Astrocyte of the spinal cord (primary cell): ENCODE measurements at places on chromosomes 7 and 10.

- no peak for DNase-seq
Measured at GRCh38 chr10:46541017-46541661, 15.3 kb downstream of the GPRIN2 start.

DNA sequence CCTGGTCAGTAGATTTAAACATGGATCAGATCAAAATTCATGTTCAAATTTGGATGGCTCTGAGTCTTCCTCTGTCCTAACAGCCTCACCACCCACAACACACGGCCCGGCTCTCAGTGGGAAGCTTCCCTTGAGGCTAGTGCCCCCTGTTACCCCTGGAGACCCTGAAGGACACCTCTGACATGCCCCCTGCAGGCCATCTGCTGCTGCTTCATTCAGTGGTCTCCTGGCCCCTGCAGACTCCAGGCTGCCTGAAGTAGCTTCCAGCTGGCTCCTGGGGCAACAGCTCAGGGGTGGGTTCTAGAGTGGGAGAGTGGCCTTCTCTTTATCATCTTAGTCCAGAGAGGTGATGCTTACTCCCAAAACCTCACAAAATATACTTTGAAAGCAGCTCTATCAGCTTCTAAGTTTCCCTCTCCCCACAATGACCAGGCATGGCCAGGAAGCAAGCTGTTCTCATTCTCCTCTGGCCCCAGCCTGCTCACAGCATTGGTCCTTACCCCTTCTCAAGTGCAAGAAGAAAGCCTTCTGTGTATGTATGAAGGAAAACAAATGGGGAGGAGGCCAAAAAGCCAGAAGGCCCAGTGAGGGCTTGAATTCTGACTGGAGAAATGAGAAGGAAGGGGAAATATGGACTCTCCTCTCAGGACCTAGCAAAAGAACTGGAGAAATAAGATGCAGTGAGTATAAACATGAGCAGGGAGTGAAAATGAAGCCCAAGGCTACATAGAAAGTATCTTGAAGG, 189.6 kb upstream of the INHBA start:
- DNase-seq = no peak

DNA sequence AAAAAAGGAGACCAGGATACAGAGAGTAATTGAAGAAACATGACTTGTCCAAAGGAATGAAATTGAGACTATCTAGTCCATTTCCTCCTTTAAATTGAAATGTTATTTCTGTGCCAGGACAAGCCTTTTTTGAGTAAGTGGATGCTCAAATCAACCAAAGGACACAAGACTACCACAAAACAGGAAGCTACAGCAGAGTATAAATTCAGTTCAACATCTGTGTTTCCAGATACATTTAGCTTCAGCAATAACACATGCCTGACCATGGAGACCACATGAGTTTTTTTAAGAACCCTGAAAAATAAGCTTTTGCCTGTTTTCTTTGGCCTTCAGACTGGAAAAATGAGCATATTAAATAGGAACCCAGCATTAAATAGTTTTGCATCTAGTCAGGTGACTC, 707.5 kb downstream of the ZWINT start:
- DNase-seq = no peak

- no peak for DNase-seq
Measured at GRCh38 chr10:121464517-121464916, 133.7 kb downstream of the FGFR2 start.

GRCh38 chr7:133742709-133743538, 384.2 kb upstream of the LRGUK start:
- peak; percentile 45 for DNase-seq

- no peak for DNase-seq
Measured at GRCh38 chr7:138162236-138162635, 86.0 kb downstream of the AKR1D1 start.

DNA sequence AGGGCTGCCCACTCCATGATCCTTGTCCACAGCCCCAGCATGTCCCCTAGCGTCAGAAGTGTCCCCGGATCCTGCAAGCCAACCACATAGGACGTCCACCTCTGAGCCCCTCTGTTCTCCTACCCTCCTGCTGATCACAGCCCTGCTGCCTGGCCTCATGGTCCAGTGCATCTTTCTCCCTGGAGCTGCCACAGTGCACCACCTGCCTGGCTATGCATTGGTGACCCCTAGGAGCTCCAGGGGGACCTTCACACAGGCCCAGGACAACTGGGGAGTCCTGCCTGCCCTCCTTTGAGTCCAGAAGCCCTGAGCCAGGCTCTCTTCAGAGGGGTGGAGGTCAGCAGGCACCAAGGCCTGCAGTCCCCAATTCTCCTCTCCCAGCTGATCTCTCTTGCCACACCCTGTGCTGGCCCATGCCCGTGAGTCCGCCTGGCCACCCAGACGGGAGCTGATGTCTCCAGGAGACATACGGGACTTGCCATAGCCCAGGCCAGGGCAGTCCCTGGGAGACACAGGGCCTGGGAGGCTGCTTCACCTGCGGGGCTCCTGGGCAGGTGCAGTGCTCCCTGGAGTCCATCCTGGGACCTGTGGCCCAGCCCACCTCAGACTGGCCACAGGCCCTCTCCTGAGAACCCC, 77.4 kb upstream of the RET start:
- DNase-seq = no peak

DNA sequence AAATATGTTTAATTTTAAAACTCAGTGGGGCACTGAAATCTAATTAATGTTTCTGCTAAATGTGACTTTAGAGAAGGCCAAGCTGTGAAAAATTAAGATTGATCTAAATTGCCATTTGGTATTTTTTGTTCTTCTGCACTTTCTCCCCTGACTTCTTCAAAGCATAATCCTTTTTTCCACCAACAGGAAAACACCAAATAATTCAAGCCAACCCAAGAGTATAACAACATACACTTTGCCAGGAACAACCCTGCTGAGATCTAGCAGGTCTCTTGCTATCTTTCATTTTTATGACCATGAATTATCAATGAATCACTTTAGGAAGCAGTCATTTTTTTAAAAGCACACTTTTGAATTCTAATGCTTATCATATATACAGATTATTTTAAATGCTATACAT, 100.1 kb downstream of the USP6NL start:
- DNase-seq = no peak

DNA sequence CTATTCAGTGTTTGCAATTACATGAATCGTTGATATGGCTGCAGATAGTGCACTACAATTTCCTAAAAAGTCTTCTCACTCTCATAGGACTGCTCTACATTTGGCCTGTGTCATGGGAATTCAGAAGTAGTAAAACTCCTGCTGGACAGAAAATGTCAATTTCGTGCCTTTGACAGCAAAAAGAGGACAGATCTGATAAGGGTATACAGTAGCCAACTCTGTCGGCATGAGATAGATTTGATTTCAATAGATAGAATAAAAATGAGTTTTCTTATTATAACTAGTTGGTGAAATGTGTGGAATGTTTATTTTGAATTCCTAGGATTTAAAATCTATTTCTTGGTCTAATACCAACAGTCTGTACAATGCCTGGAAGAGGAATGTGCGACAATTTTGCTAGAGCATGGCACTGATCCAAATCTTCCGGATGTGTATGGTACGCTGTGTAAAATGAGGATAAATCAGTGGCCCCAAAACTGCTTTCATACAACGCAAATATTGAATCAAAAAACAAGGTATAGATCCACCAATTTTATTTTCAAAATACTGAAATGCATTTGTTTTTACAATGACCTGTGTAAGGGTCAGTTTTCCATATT, 133.5 kb upstream of the CDK13 start:
- DNase-seq = no peak

DNA sequence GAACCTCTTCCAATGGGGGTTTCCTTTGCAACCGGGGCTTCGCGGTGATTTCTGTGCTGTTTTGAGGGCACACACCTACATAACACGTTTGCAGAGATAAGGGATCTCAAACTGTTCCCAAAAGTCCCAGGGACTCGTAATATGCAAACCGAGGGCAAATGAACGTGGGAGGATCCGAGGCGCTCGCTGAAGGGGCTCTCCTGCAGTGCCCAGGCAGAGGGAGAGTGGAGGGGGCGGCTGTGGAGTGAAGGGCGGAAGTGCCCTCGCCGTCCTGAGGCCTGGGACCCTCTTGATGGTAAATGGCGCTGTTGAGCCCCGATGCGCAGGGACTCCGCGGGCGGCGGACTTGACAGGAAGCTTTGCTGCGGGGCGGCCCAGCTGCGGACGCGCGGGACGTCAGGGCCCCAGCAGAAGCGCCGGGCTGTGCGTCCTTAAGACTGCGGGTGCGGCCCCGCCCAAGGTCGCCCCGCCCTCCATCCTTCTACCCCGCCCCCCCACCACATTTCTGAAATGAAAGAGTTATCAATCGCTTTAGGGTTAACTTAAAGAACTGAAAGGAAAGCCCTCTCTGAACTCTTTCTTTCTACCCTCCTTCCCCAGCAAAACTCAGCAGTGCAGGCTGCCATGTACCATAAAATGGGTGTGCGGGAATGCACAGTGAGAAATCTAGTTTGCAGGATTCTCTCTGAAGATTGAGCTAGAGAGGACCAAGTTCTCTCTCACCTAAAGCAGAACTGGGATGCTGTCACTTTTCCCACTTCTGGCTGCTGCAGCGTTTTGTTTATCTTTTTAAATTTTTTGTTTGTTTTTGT, 151.8 kb upstream of the YAE1 start:
- DNase-seq = peak; percentile 43

DNA sequence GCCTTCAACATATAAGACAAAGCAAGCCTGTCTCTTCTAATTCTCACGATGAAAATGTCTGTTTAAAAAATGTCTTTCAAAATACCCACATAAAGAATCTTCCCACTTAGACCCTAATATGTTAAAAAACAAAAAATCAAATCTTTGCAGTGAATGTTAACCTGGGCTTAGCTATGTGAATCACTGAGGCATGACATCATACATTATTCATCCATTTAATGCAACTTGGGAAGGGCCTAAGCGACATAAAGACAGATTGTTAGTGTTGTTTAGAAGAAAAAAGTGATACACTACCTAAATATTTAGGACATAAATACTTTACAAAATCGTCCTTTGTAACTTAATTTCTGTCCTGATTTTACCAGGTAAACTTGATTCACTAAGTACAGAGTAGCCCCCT, 648.5 kb upstream of the NRP1 start:
- peak; percentile 8 for DNase-seq

DNA sequence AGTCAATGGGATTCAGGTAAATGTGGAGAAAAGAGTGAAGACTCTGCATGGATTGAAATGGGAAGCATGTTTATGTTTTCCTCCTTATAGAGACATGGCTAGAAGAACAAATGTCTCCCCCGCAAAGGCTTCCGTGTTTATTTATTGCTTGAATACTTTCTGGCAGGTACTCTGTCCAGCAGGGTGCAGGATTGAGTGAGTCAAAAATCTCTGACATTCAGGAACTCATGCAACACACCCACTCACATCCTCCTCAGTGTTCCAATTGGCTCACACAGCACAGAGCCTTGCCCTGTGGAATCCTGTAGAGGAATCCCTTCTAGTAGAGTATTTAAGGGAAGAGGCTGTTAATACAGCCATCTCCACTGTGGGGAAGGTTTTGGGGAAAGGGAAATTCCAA, 290.3 kb upstream of the VWC2 start:
- no peak for DNase-seq

DNA sequence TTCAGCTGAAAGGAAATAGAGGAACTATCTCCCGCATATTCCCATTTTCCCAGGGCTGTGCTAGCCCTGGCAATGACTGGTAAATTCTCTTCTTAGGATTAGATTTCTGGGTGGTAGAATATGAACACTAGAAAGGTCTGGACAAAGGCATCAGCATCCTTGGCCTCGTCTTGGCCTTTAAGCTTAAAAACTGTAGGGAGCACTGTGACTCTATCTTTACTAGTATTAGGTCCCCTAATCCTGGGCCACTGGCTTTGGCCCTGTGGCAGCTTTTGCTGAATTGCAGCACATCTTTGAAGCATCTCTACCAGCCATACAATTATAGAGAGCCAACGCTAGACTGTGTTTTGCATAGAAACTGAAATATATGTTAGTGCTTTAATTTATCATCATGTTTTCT, 41.5 kb upstream of the EBLN1 start:
- DNase-seq = no peak

DNA sequence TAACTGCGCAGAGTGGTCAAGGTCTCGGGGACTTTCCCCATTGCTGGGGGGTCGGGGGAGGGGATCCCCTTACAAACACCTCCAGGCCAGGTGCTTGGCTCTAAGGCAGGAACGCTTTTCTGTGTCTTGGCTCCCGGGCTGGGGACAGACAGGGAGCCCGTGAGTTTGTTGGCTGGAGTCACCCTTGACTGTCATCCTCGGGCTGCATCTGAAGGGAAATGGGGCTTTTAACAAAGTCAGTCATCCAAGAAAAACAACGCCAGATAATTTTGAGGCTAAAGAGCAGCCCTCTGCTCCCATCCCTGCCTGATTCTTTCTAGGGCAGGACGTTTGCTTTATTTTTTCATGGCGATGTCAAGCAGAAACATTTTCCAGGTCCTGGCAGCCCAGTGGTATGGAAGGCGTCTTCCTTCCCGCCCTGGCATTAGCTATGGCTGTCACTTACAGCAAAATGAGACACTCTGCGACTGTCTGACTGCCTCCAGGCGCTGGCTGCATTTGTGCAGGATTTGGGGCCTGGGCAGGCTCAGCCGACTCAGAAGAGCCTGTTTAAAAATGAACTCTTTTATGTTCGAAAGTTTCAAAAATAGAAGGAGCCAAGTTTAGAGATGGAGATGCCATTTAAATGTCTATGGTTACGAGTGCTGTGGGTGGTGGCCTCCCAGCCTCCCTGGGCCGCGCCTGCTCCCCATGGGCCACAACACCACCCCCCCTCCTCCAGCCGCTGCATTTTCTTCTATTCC, 54.7 kb upstream of the TNS3 start:
- no peak for DNase-seq
